Activated CD4-positive, alpha-beta T cell treated with anti-CD3 and anti-CD28 coated beads for 36 hours (primary cell): ENCODE measurements at places on chromosomes 3 and 15.

DNA sequence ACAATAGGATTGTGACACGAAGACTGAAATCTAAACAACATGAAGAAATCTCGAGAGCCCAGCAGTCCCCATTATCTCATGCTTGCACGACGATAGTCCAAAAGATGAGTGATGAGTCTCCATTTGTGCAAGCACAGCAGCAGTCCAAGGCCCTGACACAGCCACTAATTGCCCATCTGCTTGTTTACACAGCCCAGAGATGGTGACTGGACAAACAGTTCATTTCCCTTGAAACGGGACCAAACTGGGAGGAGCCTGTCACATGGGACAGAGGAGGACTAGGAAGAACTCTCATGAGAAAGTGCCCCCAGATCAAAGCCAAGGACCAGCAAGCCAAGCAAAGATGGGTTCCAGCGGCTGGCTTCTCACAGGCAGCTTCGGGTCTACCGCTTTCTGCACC, 121.0 kb downstream of the GREM1 start:
- DNase-seq = no peak

DNA sequence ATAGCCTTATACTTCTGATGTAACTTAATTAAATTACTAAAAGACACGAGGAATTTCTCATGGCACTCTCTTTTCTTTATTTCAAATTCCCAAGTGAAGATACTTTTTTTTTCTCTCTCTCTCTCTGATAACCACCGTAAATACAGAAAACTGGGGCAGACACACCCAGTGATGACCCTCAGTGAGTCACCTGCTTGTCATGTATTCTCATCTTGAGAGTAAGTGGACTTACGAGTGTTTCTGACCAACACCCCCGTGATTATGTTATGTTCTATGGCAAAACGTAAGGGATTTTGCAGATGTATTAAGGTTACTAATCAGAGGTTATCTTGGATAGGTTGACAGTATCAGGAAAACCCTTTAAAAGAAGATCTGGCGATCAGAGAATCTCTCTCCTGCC, 348.8 kb upstream of the ZNF717 start:
- no peak for DNase-seq

GRCh38 chr3:99895131-99895696, 77.6 kb downstream of the CMSS1 start:
- DNase-seq = no peak

DNA sequence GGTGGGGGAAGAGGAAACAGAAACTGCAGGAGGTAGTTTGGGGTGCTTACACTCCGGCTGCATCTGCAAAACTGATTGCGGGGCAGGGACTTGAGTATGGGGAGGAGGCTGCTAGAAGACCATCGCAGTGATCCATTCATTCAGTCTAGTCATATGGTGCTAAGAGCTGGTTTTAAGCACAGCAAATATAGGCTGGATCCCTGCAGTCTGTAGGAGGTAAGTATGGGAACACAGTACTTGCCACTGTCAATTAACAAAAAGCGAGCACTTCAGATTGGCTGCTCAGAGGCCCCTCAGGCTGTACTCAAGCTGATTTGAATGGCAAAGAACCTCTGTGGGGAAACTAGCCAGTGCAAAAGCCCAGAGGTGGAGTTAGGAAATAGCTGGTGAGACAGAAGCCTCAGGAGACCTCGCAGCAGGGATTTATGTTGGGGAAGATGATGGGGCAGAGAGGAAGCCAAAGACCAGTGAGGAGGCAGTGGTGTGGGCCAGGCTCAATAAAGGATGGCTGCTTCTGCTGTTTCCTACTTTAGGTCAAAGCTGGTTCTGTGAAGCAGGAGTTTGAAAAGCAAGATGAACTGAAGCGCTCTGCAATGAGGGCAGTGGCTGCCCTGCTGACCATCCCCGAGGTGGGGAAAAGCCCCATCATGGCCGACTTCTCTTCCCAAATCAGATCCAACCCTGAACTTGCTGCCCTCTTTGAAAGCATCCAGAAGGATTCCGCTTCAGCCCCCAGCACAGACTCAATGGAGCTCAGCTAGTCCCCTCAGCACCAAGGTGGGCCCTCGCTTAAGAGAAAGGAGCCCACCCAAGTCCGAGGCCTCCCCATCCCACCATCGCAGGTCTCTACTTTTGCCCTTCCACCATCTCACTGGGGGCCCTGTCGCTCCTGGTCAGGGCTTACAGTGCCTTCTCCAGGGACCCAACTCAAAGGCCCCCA, 7.9 kb downstream of the RPL32 start:
- DNase-seq = no peak

GRCh38 chr3:113211330-113212149, at the start of gene BOC:
BOC (plus strand) TSS chr3:113211557; CDS start chr3:113249803, 38,246 bp downstream.
- peak; percentile 43 for DNase-seq

- no peak for DNase-seq
Observed at GRCh38 chr3:187256051-187256616, 35.4 kb downstream of the MASP1 start.

DNA sequence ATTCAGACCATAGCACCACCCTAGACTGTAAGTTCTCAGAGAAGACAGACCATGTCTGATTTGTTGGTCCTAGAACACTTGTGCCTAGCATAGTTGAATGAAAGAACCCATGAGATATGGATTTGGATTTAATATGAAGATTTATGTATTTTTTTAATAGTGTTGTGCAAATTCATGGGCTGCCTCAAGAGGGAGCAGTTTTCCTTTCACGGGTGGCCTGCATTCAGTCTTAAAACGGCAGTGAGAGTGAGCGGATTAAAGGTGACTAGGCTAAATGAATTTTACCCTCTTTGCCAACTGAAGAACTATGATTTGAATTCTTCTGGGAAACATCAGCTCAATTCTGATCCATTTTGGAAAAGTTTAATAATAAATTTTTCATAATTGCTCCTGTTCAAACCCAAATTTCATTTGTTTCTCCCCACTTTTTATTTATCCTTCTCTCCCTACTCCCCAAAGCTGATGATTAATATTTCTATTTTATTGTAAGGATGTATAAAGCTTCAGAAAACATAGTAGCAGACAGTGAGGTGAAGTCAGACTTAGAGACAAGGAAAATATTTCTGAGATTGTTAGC, 67.3 kb downstream of the MORC1 start:
- peak; percentile 46 for DNase-seq

DNA sequence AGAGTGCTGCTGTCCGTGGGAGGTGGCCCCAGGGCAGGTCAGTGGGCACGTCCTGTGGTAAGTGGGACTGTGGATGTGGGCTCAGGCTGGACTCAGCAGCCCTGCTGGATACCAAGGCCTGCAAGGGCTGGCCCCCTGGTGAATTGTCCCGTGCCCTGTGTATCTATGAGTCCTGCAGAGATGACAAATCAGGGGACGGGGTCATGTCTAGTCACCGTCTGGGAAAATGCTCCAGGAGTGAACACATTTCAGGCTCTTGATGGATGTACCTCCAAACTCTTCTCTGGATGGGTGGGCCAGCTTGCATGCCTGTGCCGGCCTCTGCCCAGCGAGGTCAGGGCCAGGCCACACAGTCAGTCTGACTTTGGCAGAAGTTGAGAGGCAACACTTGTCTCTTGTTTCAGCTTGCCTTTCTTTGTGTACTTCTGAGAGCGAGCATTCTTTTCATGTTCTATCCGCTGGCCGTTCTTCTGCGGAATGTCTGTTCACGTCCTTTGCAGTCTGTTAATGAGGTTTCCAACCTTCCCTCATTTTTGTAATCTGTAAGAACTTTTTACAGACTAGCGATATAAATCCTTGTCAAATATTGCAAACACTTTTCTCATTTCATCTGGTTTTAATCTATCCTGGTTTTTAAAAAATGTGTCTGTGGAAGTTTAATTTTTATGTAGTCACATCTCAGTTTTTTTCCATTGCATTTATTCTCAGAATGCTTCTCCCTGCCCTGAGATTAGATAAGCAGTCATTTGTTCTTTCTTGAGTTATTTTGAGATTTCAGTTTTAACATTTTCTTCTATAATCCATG, 11.4 kb upstream of the STAB1 start:
- DNase-seq = no peak

- DNase-seq = no peak
Observed at GRCh38 chr3:2921903-2922302, 188.3 kb downstream of the IL5RA start.

DNA sequence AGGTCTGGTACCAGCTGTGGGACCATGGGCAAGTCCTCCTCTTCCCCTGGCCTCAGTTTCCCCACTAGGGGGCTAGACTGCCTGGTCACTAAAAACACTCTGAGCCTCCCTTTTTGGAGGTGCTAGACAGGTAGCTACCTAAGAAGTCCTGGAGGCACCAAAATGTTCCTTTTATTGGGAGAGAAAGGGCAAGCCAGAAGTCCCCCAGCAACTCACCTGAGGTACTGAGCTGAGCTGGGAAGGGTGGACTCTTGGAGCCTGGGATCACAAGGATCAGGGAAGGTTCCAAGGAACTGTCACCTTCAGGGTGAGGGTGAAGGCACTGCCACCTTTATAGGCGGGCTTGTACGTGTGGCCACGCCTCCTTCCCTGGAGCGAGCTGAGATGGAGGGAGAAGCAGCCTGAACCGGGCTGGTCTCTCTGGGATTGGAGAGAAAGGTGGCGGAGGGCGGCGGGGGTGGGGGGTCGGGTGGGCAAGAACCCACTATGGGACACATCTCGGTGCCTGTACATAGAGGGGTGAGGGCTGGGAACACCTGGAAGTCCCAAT, at the start of gene CYP1A1:
Gene CYP1A1, minus strand, starts transcription at position 304 of the 550 bp plus-strand sequence. CDS start 2,431 bp downstream, outside the sequence.
- DNase-seq = peak; percentile 62

- DNase-seq = no peak
Observed at GRCh38 chr3:164250923-164251322, 827.4 kb downstream of the SI start.

DNA sequence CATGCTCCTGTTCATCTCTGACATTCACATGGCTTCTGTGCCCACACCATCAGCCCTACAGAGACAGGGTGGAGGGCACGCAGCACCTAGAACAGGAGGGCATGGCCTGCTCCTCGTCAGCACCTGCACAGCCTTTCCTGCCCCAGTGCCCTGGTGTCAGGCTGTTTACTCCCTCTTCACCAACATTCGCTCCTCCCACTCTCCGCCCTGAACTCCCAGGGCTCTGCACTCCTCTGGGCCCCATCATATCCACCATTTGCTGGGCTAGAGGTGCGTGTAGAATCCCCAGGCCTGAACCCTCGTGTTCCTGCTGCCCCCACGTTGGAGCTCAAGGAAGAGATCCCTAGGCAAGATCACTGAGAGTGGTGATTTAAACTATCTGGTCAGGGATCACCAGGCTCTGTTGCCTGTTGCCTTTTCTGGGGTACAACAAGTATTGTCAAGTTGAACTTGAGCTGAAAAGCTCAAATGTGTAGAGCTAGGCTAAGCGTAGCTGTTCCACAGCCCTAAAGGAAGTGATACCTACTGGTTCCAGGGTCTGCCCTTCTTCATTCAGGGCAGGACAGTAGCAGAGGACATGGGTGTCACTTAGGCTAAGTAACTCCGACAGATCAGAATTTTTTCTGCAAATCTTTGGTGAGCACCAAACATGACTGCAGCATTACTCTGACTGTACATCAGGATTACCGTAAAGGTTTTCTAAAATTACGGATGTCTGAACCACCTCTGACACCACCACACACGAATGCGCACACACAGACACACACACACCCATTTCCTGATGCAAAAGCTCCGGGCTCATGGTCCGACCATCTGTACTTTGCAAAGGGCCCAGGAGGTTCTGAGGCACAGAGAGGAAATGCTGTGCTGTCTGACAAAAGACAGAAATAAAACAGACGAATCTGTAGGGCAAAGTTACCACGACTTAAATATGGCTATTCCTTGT, 43.7 kb upstream of the GNB5 start:
- peak; percentile 63 for DNase-seq

DNA sequence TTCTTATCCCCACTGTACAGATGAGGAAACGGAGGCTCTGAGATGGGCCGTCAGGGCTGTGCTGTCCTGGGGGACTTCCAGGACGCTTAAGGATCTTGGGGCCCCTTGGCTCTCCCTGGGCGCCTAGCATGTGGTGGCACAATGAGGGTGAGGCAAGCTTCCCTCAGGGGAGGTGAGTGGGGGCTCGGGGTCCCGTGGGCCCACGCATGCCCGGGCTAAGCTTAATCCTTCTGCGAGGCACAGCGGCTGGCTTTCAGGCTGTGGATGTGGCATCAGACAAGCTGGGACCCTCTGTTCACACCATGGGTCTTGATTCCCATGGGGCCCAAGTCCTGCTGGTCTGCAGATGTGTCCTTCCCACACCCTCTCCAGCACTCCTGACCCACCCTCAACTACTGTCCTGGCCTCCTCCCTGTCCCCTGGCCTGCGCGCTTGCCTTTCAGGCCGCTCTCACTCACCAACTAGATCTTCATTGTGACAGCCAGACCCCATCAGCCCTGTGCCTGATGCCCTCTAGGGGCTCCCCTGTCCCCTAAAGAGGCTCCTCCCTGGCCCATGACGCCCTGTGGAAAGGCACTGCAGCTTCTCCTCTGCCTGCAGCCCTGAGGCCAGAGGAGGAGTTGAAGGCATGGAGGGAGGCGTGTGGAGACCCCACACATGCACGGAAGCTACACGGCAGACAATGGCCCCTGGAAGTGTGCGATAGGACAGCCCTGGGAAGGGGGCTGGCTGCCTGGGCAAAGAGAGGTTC, 11.3 kb downstream of the DUSP7 start:
- DNase-seq = no peak

DNA sequence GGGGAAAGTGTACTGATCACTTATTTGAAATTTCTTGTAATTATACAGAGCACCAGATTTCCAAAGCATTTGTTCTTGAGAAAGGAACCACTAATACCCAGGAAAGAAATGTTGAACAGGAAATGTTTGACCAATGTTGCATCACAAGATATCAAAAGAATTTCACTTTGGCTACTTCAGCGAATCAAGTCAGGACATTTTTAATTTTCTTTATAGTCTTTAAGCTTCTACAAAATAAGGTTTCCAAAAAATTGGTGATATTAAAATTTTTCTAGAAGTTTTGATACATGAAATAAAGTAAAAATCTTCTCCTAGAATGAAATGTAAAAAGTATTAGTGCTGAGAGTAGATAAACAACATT, 421.9 kb downstream of the MECOM start:
- DNase-seq = no peak

DNA sequence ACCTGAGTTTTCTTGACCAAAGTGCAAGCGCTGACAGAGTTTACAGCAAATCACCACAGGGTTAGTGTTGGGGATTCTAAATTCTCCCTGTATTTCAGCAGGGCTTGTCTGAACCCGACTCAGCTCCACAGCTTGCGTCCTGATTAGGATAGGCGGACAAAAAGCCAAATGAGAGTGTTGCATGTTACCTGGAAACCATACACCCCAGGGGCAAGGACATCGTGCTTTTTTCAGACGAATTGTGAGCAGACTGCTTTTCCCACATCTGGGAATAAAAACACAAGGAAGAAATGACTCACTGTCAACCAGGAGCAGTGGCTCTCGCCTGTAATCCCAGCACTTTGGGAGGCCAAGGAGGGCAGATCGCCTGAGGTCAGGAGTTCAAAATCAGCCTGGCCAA, 3.0 kb downstream of the DZIP1L start:
- no peak for DNase-seq

- no peak for DNase-seq
Observed at GRCh38 chr15:40028193-40028592, 10.8 kb downstream of the SRP14 start.

- no peak for DNase-seq
Observed at GRCh38 chr3:183400352-183400751, 28.1 kb downstream of the MCF2L2 start.

- no peak for DNase-seq
Observed at GRCh38 chr3:196662711-196663571, 23.4 kb downstream of the NRROS start.

GRCh38 chr3:51426921-51427320, 35.8 kb downstream of the RBM15B start:
- no peak for DNase-seq
